ENCODE measurements at places on chromosomes 5 and 9.

- no peak for DNase-seq
These were observed 401.8 kb downstream of the ARHGEF28 start for GRCh38 chr5:74027732-74028338.

- DNase-seq: no peak
These were observed 1111.8 kb downstream of the TAF11L14 start for GRCh38 chr5:18745988-18746615.

DNA sequence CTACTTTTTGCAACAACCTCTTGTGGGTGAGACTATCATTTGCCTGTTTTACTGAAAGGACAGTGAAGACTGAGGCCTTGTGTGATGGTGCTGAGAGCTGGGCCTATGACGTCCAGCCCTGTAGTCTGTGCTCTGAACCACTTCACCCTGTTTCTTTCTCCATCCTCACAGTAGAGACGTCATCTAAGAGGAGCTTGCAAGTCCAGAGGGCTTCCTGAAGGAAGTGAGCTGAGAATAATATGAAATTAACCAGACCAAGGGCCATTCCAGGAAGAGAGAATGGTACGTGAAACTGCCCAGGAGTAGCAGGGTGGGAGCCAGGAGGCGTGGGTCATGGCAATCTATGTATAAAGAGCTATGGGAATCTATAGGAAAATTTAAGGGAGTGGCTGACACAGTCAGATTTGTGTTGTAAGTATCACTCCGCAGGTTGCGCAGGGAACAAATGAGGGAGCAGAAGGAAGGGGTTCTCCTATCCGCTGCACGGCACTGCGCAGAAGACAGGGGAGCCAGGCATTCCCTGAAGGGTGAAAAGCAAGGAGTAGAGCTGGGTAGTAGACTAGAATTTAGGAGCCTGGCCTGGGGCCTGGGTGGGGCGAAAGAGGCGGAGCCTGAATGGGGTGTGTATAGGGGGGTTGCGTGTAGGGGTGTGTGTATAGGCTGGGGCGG is 596 bp upstream of the FGFR4 start:
- no peak for DNase-seq

GRCh38 chr9:131854896-131855613 is 115.2 kb upstream of the RAPGEF1 start:
- DNase-seq: peak; percentile 66

- no peak for DNase-seq
These were observed 8.5 kb downstream of the DOCK8 start for GRCh38 chr9:223152-223551.

GRCh38 chr9:31388660-31389059 is 995.8 kb upstream of the ACO1 start:
- no peak for DNase-seq

DNA sequence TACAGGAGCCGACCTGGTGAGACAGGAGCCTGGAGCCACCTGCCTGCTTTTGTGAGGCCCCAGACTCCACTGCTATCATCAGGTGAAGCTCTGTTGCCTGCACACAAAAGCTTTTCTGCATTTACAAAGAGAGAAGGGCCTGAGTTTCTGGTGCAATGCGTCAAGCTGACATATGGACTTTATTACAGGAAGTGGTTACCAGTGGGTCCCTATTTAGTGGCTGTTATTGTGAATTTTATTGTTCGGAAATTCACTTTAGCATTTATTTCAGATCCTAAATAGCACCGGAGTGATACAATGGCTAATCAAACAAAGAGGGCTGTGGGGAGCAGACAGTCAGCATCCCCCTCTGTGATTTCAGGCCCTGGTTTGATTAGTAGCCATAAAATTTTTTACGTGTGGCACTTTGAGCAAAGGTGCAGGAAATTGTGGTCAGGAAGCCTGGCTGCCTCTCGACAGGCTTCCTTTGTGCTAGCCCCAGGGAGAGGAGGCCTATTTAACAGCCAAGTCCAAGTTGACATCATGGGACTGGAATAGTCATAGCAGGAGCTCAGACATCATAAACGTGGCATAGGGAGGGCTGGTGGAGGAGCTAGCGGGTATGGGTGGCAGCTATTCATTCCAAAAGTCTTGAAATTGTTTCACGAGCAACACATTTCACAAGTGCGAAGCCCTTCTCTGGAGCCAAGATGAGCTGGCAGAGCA is 8.4 kb downstream of the TGFBI start:
- no peak for DNase-seq

DNA sequence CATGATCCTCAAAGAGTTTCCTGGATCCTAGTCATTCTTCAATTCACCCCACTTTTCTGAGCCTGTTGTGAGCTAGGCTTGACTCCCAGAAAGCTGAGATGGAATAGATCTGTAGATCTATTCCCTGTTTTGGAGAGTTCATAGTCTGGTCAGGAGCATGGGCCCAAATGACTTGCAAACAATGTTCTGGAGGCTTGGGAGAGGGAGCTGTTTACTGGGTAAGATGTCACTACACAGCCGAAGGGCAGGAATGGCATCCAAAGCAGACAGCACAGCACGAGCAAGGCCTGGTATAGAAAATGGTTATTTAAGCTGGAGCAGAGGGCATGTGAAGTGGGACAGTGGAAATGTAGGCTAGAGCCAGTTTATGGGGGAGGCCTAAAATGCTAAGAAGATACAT is 152.5 kb upstream of the ALDH1B1 start:
- no peak for DNase-seq

GRCh38 chr5:10133830-10134229 is 115.9 kb downstream of the ATPSCKMT start:
- no peak for DNase-seq

- DNase-seq: no peak
These were observed 63.7 kb downstream of the CXXC5 start for GRCh38 chr5:139711906-139712224.

DNA sequence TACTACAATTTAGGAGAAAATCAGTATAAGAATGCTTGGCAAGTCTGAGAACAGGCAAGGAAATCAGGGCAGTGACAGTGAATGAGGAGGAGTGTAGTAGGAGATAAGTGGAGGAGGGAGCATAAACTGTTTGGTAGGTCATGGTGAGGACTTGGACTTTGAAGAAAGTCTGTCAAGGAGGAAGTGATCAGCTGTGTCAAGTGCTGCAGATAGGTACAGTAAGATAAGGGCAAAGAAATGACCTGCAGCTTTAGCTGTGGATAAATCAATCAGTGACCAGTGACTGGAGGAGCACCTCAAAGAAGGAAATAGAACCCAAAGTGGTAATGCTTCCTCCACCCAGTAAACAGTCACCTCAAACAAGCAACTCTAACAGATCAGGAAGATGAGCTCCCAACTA is 106.3 kb downstream of the RAPGEF6 start:
- no peak for DNase-seq

DNA sequence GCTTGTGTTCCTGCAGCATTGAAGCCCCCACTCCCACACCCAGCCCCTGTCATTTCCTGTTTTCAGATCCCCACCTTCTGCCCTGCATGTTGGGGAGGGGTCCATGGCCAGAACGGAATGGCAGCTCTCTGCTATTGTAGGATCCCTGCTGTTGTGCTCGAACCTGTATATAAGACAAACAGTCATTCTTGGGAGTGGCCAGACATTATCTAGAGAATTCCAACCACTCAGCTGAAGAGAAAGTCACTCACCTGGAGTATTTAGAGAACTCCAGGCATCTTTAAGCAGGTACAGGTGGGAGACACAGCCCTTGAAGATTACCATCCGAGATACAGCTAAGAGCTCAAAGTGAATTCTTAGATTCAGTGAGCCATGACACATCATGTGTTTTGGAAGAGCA is 96.1 kb downstream of the C9orf152 start:
- DNase-seq: no peak

GRCh38 chr9:127884427-127884911 is 7.0 kb upstream of the AK1 start:
- no peak for DNase-seq

DNA sequence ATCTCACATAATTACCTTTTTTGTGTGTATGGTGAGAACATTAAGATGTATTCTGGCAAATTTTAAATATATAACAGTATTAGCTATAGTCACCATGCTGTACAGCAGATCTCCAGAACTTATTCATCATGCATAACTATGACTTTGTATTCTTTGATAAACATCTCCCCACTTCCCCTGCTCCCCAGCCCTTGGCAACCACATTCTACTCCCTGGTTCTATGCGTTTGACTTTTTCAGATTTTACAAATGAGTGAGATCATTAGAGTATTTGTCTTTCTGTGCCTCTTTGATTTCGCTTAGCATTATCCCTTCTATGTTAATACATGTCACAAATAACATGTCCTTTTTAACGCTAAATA is 49.4 kb downstream of the SMC2 start:
- no peak for DNase-seq

- DNase-seq: no peak
These were observed 300.0 kb downstream of the YTHDC2 start for GRCh38 chr5:113813466-113813865.

GRCh38 chr5:73522989-73523388 is 24.7 kb downstream of the BTF3 start:
- no peak for DNase-seq

GRCh38 chr5:177604116-177604521 is 4.2 kb downstream of the B4GALT7 start:
- no peak for DNase-seq

DNA sequence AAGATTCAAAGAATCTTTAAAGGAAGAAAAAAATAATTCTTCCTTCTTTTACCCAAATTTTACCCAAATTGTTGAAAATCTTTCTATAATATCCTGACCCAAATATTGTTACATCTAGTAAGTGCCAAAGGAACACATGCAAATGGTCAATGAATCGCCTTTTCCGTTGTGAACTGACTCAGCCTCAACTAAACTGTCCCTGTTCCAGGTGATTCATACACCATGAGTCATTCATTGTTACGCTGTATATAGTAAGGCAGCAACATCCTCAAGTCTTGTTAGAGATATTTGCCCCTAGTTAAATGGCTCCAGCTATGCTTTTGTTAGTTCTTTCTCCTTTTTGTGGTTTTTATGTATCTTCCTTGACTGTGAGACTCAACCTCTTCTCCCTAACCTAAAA is 9.7 kb downstream of the PTGER4 start:
- no peak for DNase-seq

- DNase-seq: no peak
These were observed 105.2 kb upstream of the DHFR start for GRCh38 chr5:80759866-80760577.

DNA sequence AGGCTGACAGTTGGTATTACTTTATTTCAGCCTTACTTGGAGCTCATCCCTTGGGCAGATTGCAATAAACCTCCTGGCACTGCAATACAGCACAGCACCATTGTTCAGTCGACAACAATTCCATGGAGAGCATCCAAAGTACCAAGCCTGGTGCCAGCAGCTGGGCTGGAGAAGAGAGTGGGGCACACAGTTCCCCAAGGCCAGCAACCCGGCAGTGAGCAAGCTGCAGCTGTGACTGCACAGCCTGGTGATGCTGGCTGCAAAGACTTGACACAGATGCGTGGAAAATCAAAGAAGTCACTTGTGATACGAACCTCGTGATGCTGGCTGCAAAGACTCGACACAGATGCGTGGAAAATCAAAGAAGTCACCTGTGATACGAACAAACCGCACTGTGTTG is 125.4 kb downstream of the ATPSCKMT start:
- DNase-seq: no peak

DNA sequence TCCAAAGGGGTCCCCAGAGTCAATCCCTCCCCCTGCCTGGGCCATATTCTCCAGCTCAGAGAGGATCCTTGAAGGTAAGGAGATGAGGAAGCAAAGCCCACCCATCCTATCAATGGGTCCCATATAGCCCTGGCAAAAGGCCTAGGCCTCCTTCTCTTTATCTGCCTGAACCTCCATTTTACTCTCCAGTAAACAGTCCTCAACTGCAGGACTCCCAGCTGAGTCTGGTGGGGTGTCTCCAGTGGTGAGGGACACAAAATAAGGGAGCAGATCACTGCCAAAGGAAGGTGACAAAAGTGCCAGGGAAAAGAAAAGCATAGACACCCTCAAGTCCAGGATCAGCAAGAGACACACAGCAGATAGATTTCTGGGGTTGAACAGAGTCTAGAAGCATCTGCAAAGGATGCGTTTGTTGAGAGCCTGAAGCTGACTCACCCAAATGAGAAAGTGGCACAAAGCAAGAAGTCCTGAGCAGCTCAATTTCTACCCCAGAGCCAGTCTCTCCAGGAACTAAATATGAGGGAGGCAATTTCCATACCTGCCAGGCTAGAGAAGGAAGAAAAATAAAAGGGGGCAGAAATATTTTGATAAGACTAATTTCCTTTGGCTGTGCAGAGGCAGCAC is 2.7 kb upstream of the EBF1 start:
- no peak for DNase-seq

DNA sequence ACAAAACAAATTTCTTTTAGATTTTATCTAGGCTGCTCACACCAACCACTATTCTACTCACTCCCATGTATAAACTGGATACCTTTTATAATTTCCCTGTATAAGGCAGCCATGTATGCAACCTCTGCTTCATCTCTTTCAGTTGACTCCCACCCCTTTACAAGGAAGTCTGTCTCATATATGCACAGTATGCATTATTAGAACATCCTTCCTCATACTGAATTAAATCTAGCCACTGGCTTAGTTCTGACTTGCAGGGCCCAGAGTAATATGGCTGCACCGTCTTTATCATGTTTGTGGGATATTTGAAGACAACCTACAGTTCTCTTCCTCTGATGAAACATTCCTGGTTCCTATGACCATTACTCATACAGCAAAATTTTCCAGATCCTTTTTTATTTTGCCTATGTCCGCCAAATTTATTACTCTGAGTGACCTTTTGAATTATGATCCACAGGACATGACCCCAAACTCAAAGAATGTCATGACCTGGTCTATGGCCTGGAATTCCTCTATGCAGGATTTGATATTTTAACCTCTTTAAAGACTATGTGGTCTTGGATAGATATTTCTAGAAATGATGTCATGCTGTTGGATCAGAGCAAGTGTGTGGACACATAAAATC is 76.6 kb upstream of the ITGA1 start:
- DNase-seq: no peak

GRCh38 chr5:472076-472655 is 29.2 kb downstream of the EXOC3 start:
- no peak for DNase-seq

DNA sequence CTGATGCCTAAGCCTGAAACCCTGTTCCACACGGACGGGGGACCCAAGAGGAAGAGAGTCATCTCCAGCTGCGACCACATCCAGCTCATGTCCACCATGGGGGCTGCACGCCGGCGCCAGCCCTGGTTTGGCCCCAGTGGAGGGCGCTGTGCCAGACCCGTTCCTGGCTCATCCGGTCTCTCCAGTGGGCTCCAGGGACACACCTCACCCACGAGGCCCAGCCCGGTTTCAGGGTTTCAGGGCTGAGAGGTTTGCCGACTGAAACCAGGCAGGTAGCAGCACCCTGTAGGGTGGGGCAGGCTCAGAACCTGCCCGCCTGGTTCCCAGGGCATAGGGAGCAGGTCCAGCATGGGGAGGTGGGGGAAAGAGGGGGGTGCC is 71.4 kb upstream of the STXBP1 start:
- DNase-seq: no peak

- DNase-seq: no peak
These were observed 55.9 kb upstream of the STXBP1 start for GRCh38 chr9:127555840-127556820.

All from retina (tissue), 1 donor.